ENCODE measurements at places on chromosomes 11 and 22.

GRCh38 chr22:36868546-36869181 is 7.9 kb downstream of the NCF4 start:
- no peak for ATAC-seq

- ATAC-seq = no peak
Observed at GRCh38 chr22:17217179-17217578, 2.1 kb downstream of the ADA2 start.

DNA sequence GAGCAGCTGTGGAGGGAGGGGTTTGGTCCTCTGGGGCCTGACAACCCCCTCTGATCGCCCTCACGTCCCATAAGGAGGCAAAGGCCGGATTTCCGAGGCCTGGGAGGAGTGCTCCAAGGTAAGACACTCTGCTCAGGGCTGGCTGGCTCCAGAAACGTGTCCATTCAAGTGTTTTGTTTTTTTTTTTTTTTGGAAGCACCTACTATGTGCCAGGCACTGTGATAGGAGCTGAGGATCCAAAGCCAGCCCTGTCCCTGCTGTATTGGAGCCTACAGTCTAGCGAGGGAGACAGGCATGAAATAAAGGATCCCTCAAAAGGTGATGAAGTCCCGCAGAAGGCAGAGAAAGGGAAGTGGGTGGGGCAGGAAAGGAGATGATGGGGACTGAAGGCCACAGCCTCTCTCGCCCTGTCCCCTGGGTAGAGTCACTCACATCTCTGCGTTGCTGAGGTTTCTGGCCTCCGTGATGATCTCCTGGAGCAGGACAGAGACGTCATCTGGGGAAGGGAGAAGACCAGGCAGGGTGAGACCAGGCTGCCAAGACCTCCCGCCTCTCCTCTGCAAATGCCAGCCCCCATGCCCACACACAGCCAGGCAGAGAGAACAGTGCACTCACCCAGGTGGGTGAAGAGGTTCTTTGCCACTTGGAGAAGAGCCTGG is 89.2 kb downstream of the PDE2A start:
- ATAC-seq = no peak

DNA sequence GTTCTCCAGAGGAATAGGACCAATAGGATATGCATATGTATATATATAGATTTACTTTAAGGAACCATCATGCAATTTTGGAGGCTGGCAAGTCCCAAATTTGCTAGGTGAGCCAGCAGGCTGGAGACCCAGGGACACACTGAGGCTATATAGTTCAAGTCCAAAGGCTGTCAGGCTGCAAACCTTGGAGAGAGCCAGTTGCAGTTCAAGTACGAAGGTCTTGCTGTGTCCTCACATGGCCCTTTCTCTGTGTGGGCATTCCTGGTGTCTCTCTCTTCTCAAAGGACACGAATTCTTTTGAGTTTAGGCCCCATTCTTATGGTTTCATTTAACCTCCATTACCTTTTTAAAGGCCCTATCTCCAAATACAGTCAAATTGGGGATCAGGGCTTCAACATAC is 134.4 kb upstream of the SORL1-AS1 start:
- no peak for ATAC-seq

- ATAC-seq = no peak
Observed at GRCh38 chr22:49212002-49212401, 615.7 kb downstream of the BRD1 start.

- peak; percentile 35 for ATAC-seq
Observed at GRCh38 chr11:57354699-57355098, 16.5 kb downstream of the P2RX3 start.

DNA sequence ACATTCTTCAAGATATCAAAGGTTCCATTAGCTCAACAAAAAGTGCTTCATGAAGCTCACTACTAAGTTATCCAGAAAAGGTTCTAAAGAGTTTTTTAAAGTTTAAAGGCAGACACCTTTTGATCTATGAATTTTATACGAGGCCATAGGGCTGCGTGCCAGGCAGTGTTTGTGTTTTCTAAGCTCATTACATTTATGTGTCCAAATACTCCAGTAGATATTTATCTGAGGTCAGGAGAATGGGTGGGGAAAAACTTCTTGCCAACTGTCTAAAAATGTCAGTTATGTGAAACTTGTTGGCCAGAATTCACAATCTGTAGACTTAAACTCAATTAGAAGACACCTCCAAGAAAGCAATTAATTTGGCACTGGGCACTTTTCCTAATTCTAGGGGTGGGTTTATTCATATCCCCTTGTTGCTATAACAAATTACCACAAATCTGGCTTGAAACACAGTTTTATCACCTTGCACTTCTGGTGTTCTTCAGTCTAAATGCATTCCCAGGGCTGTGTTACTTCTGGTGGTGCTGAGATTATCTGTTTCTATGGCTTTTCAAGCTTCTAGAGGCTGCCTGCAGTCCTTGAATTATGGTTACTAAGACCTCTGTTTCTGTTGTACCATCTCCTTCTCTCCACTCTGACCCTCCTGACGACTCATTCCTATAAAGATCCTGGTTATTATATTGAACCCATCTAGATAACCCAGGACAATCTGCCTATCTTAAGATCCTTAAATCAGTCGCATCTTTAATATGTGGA is 1030.4 kb upstream of the CNTN5 start:
- ATAC-seq = no peak

DNA sequence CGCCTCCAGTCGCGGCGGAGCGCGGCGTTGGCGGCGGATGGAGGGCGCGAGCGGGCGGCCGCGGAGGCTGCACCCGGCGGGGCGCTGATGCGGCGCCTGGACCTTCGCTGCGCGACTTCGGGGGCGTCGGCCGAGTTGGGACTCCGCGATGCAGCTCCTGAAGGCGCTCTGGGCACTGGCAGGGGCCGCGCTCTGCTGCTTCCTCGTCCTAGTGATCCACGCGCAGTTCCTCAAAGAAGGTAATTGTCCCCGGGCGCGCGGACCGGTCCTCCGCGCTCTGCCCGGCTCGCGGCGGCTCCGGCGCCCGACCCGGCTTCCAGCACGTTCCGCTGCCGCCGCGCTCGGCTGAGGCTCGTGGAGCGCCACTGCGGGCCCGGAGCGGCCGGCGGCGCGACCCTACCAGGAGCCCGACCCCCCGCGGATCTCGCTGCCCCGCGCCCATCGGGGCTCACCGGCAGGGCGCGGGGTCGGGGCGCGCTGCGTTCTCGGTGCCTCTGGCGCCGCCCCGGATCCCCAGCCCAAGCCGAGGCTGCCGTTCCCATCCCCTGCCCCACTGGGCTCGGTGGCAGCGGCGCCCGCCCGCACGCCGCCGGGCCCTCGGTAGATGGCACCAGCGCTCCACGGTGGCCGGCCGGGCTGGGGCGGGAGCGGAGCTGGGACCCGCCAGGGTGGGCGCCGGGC is 1251.2 kb downstream of the BRD1 start:
- ATAC-seq = peak; percentile 34

DNA sequence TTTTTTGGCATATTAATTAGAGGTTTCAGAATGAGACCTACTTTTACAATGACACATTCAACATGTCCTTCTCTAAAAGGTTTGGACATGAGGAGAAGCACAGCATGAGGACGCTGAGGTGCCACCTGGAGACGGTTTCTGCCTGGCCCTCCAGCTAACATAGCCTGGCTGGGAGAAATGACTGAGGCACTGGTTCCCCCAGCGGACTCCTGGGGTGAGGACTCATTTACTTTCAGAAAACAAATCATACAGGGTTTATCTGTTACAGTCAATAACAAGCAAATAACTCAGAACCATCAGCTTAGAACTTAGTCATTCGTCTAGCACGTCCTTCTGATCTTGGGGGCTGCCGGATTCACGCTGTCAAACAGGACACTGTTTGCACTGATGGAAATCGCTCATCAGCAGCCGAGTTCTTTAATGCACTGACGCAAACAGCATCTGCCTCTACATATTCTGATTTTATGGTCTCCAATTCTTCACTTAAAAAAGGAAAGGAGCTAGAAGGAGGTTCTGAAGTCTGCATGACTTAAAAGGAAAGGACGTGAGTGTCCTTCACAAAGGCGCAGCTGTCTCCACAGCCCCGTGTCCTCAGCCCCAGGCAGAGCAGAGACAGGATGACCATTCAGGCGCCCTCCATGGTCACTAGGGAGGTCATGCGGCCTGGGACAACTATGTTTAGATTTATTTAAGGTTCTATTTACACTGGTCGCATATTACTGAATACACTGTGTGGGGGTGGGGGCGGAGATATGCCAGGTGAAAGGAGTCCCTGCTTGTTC is 44.2 kb downstream of the CERK start:
- no peak for ATAC-seq

DNA sequence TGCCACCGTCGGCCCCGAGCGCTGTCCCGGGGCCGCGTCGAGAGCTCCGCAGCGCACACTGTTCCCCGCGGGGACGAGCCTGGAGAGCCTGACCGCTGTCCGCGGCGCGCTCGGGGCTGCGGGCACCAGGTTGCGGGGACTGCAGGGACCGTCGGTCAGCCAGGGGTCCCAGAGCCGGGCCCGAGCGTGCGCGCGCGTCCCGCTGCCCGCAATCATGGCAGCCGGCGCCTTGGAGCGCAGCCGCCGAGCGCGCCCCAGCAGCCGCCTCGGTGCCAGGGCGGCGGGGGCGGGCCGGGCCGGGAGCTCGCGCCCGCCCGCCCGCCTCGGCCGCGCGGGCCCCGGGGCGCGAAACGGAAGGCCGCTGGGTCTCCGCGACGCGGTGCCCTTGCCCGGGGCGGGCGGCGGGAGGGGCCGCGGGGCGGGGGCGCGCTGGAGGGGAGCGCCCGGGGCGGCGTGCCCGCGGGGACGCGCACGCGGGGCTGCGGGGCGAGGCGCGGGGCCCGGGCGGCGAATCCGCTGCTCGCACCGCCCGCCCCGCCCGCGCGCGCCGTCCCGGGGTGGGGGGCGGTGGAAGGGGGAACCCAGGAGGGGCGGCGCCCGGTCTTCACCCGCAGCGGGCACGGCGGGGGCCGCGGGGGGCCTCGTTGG is 79.4 kb upstream of the PPARA start:
- peak; percentile 30 for ATAC-seq

DNA sequence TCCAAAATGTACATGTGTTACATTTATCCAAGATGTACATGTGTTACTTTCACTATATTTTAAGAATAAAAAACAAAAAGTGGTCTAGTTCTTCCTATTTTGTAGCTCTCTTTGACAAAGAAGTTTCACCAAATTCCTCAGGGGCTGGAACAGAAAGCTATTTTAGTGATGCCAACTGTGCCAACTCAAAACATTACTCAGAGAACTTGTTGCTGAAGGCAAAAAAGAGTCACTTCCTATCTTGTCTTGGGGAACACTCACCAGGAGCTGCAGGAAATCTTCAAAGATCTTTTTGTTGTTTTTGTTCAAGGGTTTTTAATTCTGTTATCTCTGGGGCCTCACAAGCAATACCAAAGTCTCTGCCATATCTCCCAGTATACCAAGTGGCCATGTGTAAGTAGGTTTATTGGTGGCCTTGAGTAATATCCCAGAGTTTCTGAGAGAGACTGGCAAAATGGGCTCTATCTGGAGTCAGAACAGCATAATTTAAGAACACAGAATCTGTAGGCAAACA is 13.6 kb upstream of the EED start:
- no peak for ATAC-seq

GRCh38 chr11:91776655-91777054 is 448.0 kb upstream of the FAT3 start:
- no peak for ATAC-seq
